CD4-positive, alpha-beta T cell treated with Interleukin-4 for 4 hours (primary cell): ENCODE measurements at places on chromosomes 2 and 18.

DNA sequence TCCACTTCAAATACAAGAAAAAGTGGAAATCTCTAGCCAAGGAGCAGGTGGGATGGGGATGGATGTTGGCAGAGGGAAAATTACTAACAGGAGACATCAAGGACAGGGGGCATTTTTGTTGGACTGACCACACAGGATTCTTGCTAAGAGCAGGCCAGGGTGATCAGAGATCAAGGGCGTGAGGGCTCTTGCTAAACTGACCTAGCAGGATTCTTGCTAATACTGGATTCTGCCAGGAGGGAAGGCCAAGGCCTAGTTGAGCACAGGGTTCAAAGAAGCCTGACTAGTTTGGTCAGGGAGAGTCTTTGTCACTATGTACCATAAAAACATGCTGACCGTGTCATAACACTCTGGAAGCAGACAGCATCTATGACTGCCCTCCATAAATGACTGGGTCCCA lies 442.7 kb downstream of the PID1 start:
- DNase-seq, result no peak

DNA sequence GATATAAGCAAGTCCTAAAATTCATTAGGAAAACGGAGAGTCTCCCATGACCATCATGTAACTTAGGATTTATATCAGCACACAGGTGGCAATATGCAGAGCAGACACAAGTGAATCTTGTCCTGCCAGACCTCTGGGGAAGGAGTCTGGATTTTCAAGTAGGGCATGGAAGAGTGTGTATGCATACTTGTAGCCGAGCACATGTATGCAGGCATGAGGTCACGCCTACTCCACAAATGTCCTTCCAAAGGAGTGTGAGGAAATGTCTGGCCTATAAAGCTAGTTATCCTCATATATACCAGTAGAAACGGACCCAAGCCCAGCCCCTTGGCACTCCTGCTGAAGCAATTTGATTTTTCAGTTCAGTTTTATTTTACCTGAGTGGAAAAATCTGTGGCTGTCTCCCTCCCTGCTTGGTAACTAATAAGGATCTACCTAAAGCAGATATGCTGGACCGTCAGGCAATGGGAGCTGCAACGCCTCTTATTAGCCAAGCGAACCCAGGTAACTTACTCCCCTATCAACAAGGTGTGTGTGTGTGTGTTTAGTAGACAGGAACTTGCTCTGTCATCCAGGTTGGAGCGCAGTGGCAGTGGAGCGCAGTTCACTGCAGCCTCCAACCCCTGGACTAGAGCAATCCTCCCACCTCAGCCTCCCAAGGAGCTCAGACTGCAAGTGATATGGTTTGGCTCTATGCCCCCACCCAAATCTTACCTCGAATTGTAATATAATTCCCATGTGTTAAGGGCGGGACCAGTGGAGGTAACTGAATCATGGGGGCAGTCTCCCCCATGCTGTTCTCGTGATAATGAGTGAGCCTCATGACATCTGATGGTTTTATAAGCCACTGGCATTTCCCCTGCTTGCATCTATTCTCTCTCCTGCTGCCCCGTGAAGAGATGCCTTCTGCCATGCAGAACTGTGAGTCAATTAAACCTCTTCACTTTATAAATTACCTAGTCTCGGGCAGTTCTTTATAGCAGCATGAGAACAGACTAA lies 2.8 kb downstream of the STAT1 start:
- DNase-seq, result peak; percentile 40

DNA sequence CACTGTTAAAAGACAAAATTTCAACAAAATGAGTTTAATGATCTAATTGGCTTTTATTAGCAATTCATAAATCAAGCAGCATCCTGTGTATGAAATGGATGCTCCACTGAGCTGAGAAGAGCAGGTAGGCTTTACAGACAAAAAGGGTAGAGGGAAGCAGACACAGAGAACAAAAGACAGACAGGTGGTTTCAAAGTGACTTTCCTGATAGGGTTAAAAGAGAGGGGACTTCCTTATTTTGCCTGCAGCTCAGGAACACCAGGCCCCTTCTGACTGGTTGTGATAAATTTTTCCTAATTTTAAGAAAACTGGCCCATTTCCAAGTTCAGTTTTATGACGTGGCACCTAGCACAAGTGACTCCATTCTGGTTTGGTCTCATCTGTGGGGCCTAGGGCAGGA lies 11.9 kb downstream of the TEX51 start:
- DNase-seq, result no peak

- no peak for DNase-seq
Observed at GRCh38 chr18:32595832-32596231, 125.2 kb upstream of the GAREM1 start.

- no peak for DNase-seq
Observed at GRCh38 chr2:28905533-28905932, 11.1 kb downstream of the WDR43 start.

DNA sequence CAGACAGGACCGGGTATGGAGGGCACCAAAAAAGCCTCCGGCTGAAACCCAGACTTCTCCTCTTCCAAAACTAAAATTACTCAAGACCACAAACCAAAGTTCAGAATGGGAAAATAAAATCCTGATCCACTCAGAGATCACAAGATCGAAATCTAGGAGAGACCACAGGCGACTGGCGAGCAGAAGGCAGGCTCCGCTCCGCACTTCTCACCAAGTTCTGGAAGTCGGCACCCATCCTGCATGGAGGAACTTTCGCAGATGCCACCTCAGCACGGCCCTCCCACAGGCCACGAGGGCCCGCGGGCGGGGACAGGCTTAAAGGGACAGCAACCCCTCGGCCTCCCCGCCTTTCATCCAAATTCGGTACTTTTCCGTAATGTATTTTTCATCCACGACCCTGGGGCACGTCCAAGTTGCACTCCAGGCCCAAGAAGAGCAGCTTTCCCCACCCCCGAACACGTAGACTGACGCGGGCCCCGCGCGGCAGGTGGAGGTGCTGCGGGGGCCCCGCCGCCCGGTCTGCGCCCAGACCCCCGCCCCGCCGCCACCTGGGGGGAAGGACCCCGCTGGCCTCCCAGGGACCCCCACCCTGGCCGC lies 43.7 kb downstream of the HDLBP start:
- DNase-seq, result peak; percentile 51

- DNase-seq, result no peak
Observed at GRCh38 chr2:63056107-63057050, 5.7 kb downstream of the OTX1 start.

GRCh38 chr18:74994502-74995418 lies 214.2 kb downstream of the PTGR3 start:
- peak; percentile 70 for DNase-seq

- DNase-seq, result no peak
Observed at GRCh38 chr18:58309099-58309498, 265.1 kb downstream of the NEDD4L start.

GRCh38 chr18:26438980-26439379 lies 109.4 kb downstream of the KCTD1 start:
- DNase-seq, result no peak
